ENCODE measurements at places on chromosomes 5 and 9.

DNA sequence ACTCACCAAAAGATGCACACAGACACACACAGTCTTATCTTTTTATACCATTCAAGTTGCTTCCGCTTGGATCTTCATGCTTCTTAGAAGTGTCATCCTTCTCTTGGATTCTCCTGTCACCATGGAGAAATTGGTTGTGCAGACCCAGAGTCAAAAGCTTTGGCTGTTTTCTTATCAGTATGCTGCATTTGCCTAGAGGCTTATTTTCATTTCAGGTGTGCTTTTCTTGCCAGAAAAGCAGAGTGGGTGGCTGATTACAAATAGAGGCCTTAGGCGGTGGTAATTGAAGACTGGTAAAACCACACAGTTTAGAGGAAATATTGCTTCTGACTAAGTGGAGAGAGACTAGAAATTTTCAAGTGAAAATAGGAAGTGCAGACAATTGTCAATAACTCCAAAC, 70.2 kb upstream of the TLE4 start:
- DNase-seq, result no peak

DNA sequence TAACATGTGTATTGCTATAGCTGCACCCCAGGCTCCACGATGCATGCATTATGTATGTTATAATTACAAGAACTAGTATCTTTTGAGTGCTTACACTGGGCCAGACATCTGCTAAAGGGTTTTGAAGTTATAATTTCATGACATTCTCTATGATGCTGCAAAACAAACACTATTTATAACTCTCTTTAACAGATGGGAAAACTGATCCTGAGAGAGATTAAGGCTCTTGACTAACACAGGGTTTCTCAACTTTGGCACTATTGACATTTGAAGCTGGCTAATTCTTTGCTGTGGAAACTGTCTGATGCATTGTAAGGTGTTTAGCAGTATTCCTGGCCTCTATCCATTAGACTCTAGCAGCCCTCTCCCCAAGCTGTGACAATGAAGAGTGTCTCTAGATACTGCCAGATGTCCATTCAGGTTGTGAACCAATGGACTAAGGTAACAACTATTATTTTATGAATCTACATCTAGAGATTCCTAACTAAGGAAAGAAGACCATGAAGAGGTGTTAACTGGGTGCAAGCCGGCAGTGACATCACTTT, 258.6 kb downstream of the ASTN2 start:
- no peak for DNase-seq

DNA sequence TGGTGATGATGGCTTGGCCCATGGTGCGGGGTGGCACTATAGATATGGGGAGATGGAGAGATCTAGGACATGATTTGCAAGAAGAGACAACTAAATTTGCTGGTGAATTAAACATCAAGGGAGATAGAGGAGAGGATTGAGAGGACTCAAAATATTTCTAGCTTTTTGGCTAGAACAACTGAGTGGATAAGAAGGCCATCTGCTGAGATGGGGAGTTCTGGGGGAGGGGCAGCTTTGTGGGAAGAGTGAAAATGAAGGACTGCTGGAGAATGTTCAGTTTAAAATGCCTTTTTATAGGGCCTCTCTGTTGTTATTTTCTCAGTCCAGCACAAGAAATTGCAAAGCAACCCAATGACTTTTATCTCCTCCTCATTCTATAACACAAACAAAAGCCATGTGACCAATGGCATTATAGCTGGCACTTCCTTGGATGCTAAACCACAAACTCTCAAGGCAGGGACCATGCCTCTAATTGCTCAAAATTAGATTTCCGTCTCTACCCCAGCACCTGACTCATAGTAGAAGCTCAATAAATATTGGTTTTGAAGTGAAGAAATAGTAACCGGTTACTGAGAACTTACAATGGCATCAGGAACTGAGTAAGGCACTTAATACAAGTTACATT, 29.8 kb downstream of the JAKMIP2 start:
- peak; percentile 85 for DNase-seq

GRCh38 chr5:39146831-39147540, 72.4 kb downstream of the FYB1 start:
- no peak for DNase-seq

DNA sequence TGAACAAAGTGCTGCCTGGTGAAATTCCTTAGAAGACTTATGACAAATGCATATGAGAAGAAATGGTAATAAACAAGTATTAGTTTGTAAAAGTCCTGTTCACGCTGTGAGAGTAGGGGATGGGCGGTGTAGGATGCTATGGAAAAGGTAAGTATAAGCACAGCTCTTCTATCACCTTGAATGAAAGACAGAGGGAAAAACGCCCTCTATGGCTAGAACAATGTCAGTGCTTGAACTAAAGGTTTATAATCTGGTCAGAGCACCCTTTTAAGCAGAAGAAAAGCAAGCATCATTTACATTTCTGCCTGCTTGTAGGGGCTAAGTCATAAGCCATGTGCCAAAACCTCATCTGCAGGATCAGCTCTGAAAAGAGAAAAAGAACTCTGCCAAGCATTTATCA, 115.2 kb downstream of the LHFPL2 start:
- DNase-seq, result peak; percentile 29

- DNase-seq, result no peak
These were observed 19.1 kb downstream of the TRMO start for GRCh38 chr9:97903177-97903576.

- DNase-seq, result peak; percentile 78
These were observed at the start of gene DAB2 for GRCh38 chr5:39424736-39425637. DAB2 (minus strand) TSS chr5:39424980; CDS start chr5:39394320, 30,660 bp downstream.

- DNase-seq, result peak; percentile 67
These were observed 410.8 kb downstream of the CETN3 start for GRCh38 chr5:89998519-89999305.

GRCh38 chr5:39083968-39084367, 9.8 kb upstream of the RICTOR start:
- no peak for DNase-seq

- DNase-seq, result no peak
These were observed 1.6 kb upstream of the C5orf52 start for GRCh38 chr5:157669701-157670097.
